ENCODE measurements at places on chromosomes 16 and 17.
A peak's percentile ranks its signal among the peaks of the same experiment; 100 is the strongest.

GRCh38 chr17:45104029-45104428, 28.3 kb downstream of the PLCD3 start:
- no peak for DNase-seq

DNA sequence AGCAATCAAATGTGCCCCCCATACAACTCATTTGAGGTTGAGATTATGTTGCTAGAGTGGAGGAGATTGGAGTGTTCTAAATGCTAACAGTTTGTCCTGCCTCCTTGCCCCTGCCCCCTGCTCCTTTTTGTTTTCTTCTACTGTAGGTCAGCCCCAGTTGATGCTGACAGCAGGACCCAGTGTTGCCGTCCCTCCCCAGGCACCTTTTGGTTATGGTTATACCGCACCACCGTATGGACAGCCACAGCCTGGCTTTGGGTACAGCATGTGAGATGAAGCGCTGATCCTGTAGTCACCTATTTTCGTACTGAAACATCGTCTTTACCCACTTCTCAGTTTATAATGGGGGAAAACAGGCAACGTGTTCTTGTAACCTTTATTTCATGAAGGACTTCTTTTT, 13.6 kb downstream of the PTRH2 start:
- DNase-seq = no peak

DNA sequence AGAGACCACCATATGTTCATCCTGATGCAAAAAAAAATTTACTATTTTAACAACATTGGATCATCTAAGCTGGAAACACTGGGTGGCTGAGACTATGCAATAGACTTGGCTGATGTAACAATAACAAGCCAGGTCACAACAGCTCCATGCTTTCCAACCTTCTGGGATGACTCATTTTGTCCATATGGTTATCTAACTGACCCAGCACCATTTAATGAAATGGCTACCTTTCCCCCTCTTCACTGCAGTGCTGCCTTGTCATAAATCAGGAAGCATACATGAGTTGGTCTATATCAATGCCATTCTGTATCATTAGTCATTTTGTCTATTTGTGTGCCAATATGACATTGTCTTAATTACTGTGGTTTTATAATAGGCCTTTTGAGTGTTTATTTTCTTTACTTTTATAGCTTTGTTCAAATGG, 217.6 kb upstream of the KCNJ16 start:
- DNase-seq = no peak

DNA sequence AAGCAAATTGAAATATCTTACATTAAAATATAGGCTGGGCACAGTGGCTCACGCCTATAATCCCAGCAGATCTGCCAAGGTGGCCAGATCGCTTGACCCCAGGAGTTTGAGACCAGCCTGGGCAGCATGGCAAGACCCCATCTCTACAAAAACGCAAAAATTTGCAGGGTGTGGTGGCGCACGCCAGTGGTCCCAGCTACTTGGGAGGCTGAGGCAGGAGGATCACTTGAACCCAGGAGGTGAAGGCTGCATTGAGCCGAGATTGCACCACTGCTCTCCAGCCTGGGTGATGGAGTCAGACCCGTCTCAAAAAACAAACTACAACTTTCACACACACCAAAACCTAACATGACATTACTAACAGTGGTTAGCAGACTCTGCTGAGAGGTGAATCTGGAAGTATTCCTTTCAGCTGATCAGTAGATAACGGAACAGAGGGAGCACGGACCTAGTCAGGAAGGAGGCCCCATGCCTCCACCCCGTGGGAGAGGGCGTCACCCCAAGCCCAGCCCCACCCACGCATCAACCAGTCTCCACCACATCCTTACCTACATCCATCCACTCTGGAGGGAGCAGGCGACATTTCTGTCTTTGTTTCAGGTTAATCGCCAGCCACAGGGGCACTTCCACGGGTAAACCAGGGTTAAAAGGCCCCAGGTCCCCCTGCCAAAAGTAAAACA, 1.7 kb downstream of the GINS2 start:
- no peak for DNase-seq

DNA sequence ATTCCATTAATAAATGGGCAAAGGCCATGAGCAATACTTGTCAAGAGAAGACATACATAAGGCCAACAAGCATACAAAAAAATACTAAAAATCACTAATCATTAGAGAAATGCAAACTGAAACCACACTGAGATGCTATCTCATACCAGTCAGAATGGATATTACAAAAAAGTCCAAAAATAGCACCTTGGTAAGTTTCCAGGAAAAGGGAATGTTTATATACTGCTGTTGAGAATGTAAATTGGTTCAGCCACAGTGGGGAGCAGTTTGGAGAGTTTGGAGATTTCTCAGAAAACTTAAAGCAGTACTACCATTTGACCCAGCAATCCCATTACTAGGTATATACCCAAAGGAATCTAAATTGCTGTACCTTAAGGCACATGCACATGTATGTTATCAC, 467.7 kb downstream of the CDH11 start:
- DNase-seq = no peak

- DNase-seq = no peak
Observed at GRCh38 chr17:16442141-16442540, 26.8 kb downstream of the TRPV2 start.

- DNase-seq = no peak
Observed at GRCh38 chr16:69861292-69862030, 89.7 kb upstream of the CLEC18A start.

DNA sequence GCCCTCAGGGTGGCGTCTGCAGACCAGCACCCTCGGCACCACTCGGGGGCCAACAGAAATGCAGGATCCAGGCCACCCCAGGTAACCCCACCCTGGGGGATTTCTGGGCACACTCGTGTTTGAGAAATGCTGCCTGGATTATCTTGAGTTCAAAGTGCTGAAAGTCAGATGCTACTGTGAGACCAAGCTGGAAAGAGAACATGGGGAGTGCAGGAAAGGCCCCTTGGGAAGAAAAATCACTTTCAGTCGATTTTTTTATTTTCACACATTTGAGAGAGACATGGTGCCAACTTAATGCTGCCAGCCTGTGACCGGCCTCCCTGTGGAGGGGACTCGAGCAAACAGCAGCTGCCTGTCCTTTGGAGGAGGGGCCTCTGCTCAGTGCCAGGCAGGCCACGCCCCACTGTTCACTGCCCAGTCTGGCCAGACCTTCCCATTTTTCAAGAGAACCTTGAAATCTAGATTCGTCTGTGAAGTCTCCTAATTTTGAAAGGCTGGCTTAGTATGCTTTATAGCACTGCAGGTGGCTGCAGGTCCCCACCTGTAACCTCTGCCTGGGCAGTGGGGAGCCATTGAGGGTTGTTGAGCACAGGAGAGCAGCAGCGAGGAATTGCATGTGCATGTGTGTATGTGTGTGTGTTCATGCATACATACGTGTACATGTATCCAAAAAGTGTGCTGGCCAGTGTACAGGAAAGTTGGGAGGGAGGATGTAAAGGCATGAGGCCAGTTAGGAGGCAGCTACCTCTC, 70.7 kb upstream of the PLCG2 start:
- no peak for DNase-seq

DNA sequence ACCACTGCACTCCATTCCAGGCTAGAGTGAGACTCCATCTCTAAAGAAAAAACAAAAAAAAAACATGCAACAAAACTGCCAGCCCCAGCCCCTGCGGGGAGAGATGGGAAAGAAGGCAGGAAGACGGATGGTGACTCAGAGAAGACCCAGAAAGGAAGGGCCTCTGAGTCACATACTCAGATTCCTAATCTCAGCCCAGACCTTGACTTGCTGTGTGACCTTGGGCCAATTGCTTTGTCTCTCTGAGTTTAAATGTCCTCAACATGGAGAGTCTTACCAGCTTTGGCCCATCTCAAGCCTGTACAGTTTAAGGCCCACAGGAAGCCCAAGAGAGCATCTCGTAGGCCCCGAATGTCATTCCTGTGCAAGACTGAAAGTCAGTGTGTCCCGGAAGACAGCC, 86.5 kb upstream of the LHX1 start:
- DNase-seq = no peak

DNA sequence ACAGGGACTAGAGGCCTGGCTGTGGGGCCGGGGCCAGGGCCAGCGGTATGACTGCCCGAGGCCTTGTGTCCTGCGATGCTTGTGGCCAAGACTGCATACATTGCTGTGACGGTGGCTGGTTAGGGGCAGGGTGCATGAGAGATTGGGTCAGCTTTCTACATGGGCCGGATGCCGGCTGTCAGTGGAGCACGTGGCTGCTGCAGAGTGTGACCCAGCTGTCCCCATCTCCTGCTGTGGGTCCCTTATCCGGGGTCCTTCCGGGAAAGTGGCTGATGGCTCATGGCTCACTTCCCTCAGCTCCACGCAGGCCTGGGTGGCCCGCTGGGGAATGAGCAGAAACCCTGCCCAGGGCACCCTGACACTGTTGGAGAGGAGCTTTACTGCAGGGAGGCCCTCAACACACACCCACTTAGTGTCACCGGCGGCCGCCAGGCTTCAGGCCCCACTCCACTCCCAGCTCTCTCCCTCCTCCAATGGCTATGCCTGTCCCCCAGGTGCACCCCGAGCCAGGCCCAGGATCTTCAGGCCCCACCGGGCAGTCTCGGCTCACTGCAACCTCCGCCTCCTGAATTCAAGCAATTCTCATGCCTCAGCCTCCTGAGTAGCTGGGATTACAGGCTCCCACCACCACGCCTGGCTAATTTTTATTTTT, 808 bp upstream of the RGS11 start:
- DNase-seq = no peak

GRCh38 chr17:35241520-35241919, 1.4 kb upstream of the SLFN5 start:
- DNase-seq = no peak

DNA sequence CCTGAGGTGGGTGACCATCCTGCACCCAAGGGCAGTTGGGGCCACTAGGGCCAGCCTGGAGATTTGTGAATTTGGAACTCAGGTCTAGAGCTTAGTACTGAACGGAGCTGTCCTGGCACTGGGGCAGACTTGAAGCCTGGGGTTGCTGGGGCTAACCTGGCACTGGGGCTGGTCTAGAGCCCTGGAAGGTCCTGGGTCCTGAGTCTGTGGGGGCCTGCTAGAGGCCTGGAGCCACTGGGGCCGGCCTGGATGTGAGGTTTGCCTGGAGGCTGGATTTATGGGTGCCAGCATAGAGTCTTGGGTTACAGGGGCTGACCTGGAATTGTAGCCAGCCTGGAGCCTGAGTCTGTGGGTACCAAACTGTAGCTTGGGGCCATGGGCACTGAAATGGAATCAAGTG, 1216.9 kb downstream of the CDH11 start:
- DNase-seq = no peak

GRCh38 chr17:66492561-66493005, 190.2 kb downstream of the PRKCA start:
- no peak for DNase-seq

- no peak for DNase-seq
Observed at GRCh38 chr17:28969706-28970393, 18.5 kb upstream of the PHF12 start.

DNA sequence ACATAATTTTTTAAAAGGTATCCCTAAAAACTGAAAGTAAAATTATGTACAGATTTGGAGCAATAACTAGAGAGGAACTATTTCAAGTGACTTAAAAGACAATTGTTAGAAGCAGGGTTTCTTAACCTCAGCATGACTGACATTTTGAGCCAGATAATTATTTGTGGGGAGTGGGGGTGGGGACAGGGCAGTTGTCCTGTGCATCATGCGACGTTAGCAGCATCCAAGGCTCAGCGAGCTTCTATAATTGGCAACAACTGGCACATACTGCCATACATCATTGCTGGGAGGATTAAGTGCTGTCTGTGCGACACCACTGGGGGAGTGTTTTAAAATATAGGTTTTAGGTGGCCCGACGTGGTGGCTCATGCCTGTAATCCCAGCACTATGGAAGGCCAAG, 27.1 kb downstream of the GABARAPL2 start:
- no peak for DNase-seq

GRCh38 chr17:17751489-17752088, 70.3 kb downstream of the RAI1 start:
- DNase-seq = no peak

DNA sequence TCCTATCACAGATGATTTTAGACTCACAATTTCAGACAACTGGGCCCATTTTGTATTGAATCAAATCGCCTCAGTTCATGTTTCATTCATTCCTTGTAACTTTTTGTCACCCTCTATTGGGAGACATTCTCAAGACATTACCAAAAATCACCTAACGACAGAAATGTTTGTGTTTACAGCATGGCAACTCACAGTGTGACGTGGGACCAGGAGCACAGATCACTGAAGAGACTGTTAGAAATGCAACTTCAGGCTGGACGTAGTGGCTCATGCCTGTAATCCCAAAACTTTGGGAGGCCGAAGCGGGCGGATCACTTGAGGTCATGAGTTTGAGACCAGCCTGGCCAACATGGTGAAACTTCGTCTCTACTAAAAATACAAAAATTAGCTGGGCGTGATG, 249.6 kb downstream of the NTN1 start:
- DNase-seq = no peak

- no peak for DNase-seq
Observed at GRCh38 chr17:78951967-78952551, 26.9 kb upstream of the TIMP2 start.

- DNase-seq = no peak
Observed at GRCh38 chr17:9512323-9513168, 63.1 kb downstream of the STX8 start.

- DNase-seq = no peak
Observed at GRCh38 chr17:18186627-18186982, 3.0 kb downstream of the ALKBH5 start.

GRCh38 chr16:6643080-6643686, 689.5 kb upstream of the RBFOX1 start:
- peak; percentile 26 for DNase-seq

DNA sequence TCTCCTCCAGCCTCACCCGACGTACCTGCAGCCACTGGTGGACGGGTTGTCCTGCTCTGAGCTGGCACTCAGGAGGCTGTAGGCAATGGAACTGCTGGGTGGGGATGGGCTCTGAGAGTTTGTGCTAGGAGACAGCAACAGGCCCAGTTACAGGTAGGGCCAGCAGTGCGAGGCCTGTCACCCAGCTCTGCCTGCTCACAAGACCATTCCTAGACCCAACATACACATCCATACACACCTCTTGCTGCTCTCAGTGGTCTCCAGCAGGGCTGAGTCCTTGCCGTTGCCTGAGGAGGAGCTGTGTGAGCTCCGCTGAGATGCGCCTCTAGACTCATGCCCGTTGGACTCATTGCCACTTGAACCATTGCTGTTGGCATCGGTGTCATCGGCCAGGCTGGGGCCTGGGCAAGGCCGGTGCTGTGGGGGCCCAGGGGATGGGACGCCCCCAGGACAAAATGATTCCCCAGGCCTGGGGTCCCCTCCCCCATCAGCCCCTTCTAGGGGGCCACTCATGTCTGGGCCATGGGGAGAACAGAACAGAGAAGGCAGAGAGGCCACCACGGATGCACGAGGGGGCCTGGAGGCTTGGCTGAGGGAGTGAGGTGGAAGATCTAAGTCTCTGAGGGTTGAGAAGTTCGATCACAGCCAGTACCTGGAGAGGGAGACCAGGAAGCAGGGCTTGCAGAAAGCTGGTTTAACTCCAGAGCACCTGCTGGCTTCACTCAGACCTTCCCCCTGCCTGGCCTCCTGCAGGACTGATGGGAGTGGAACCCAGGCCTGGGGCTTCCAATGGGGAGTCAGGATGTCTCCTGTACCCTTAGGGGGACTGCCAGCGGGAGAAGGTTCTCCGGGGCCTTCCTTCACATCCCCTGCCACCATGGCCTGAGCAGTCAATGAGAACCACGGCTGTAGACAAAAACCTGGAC, 1.7 kb downstream of the PER1 start:
- no peak for DNase-seq

- no peak for DNase-seq
Observed at GRCh38 chr16:15960124-15960971, 10.9 kb downstream of the ABCC1 start.

- no peak for DNase-seq
Observed at GRCh38 chr17:14458724-14459123, 157.8 kb downstream of the HS3ST3B1 start.

GRCh38 chr17:2024572-2025219, 438 bp downstream of the RTN4RL1 start:
- no peak for DNase-seq

GRCh38 chr17:2343421-2343820, 6.1 kb downstream of the SGSM2 start:
- DNase-seq = no peak
